ENCODE measurements at places on chromosomes 5 and 9.

GRCh38 chr5:139755892-139756671, 39.5 kb upstream of the PSD2 start:
- no peak for DNase-seq

DNA sequence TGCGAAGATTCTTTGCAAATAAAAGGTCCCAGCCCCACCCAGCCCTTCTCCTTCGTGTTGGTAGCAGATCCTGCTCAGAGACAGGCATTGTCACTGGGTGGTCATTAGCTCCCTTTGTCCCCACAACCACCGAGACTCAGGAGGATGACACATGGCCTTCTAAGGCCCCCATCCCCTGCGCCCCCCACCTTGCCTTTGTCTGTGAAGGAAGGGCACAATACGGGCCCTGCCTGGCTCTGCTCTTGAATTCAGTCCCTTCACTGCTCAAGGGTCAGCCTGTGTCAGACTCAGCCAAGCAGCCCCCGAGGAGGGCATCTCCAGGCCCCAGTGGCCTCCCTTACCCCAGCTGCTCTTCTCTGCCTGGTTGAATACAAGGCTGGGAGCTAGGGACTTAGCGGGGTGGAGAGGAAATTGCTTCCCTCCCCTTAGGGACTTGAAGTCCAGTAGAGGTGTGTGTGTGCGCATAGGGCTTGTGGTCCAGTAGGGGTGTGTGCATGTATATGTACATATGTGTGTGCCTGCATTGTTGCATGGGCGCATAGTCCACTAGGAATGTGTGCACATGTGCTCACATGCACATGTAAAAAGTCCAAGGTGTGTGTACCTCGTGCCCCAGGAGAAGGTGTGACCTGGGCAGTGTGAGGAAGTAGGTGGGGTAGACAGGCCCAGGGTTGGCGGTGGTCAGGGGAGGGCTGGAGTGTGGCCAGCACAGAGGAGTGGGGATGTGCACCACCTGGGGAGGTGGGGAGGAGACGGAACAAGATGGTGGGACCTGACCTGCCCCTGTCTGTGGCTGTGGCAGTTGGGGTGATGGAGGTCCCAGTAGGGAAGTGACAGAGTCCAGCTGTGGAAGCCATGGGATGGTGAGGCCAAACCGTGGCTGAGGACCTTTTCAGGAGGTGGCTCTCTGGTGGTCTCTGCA, 59.1 kb downstream of the PHF2 start:
- DNase-seq: no peak

GRCh38 chr5:156686796-156687195, 163.3 kb upstream of the PPP1R2B start:
- DNase-seq: no peak

DNA sequence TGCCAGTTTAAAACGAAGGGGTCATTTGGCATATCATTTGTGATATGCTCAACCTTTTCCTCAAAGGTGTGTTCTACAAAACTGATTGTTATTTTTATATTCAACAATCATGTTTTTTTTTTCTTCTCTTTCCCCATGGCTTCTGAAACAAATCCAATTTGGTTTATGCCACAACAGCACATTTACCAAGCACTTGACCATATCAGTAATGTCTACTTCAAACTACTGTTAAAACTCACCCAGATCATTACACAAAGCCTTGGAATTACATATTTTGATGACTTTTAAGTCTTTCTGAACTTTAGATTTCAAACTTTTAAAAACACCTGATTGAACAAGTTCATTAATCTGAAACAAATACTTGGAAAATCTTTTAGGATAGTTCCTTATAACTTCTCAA, 29.2 kb downstream of the PWWP2A start:
- DNase-seq: no peak

- no peak for DNase-seq
These were observed 22.0 kb upstream of the WNK2 start for GRCh38 chr9:93161786-93162562.

DNA sequence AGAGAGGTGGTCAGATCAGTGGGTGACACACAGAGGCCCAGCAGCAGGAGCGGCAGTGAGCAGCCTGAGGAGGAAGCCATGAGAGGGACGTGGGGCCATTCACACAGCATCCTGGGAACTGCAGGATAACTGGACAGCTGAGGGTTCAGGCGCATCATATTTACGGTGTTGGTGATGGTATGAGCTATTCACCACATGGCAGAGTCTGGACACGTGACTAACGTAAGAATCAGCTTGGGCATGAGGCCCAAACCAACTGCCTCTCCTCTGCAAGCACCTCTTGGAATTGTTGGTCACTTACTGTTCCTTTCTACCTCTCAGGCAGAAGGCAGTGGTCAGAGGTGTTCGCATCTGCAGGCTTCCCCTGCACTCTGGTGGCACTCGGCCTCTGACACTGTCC, 141.1 kb downstream of the ENTREP1 start:
- DNase-seq: no peak

- DNase-seq: no peak
These were observed 78.1 kb upstream of the PRLR start for GRCh38 chr5:35308421-35308820.

- DNase-seq: no peak
These were observed 212.7 kb downstream of the CHSY3 start for GRCh38 chr5:130116972-130117371.

DNA sequence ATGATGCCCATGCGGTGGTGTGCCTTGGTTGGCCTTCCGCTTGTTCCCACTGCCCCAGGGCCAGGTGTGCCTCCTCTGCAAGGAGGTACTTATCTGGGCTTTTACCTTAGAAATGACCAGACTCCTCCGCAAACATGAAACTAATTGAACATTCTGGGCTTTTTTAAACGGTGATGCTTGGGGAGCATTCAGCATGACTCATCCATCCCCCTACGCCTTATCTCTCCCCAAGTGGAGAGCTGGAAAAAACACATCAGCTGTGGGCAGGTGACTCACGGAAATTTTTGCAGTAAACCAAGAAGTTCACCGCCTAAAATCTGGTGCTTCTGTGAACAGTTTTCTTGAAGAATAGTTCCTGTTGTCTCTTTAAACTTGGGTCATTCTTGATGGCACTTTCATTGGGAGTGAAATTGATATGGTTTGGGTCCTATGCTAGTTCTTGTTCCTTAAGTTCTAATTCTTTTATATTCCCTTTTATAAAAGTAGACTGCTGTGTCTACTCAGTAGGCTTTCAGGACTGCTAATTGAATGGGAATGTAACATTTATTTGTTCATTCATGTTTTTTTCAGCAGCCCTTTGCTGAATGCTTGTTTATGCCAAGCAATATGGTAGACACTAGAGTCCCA, 39.6 kb downstream of the SFXN1 start:
- no peak for DNase-seq

GRCh38 chr5:91141642-91142041, 241.5 kb downstream of the ARRDC3 start:
- no peak for DNase-seq

DNA sequence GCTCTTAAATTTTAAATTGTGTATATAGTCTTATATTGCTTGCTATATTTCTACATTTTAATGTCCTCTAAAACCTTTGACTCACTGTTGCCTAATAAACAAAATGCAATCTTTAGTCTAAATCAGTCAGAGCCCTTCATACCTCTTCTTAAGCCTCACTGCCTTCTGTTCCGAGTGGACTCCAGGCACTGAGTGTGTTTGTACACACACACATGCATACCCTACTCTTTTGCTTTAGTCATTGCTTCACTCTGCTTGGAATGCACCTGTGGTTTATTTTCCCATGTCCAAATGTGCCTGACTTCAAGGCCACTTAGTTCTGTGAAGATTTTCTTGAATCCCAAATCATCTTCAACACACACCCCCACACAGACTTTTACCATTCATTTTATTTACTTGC, 60.9 kb downstream of the SLC12A2 start:
- no peak for DNase-seq

DNA sequence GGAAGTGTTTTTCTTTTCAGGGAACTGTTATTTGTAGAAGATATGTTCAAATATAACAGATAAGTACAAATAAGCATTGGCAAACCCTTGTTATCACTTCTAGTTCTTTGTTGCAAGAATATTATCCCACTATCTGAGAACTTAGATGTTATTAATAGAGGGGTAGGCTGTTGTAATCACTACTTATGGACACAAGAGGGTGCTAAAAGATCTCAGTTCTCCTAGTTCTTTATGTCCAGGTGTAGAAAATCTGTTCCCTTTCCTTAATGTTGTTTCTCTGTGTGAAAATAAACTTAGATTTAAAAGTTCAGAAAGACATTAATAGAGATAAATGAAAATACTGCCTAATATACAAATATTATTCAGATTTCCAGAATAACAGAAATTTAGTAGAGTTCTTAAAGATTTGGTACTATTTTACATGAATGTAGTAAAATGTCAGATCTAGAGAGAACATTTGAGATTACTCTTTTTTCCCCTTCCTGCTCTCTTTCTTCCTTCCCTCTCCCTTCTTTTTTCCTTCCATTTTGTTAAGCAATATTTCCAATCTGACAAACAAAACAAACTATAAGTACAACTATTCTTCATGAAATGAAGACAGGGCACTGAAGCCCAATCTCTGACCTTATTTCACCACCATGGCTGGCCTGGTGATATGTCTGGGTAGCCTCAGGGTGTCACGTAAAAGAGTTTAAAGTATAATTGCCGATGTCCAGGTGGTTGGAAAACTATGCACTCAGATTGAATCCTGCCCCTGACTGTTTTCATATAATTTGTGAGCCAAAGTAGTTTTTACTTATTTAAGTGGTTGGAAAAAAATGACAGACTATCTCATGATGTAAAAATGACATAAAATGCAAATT, 43.6 kb upstream of the C5orf46 start:
- DNase-seq: no peak

DNA sequence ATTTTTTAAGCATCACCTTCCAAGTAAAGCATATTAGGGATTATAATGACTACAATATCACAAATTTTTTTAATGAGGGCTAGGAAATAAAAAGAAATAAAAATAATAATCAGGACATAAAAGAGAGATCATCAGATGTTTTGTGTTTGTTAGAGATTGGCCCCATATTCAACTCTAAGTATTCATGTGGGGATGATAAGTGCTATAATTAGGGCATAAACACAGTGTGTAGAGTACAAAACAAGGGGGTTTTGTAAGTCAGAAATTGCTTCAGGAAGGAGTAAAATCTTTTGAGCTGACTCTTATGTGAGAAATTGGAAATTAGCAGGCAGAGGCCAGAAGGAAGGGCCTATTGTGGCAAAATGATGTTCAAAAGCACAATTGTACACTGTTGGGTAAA, 127.3 kb downstream of the STARD4 start:
- no peak for DNase-seq

DNA sequence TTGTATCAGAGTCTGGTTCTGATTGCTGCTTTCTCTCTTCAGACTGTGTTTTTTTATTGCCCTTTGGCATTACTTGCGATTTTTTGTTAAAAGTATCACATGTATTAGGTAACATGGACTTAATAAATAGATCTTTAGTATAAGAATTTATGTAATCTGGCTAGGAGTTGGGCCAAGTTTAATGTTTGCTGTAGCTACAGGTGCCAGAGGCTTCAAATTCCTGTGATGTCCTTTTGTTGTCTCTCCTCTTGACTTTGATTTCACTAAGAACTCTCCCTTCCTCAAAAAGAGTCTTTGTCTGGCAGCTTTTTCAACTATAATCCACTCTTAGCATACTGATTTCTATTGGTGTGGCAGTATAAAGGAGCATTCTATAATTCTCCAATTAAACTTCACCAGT, 313.1 kb downstream of the DTWD2 start:
- no peak for DNase-seq

- no peak for DNase-seq
These were observed 32.1 kb downstream of the RAPGEF1 start for GRCh38 chr9:131707733-131708157.

GRCh38 chr9:32431196-32431595, 46.8 kb downstream of the ACO1 start:
- no peak for DNase-seq

DNA sequence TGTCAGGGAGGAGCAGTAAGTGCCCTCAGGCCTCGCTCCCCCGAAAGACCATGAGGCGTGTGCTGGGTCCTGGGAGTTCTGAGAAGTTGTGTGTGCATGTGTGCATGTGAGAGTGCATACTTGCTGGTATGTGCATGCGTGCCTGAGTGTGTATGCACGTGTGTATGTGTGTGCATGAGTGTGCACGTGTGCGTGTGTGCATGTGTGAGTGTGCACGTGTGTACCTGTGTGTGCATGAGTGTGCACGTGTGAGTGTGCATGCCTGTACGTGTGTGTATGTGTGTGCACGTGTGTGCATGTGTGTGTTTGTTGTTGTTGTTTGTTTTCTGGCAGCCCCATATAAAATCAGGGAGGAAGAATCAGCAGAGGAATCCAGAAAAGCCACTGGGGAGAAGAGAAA, 426.7 kb downstream of the IRX2 start:
- DNase-seq: no peak

All from caudate nucleus (tissue), 63 donors.